ENCODE measurements at places on chromosomes 16 and 17.

DNA sequence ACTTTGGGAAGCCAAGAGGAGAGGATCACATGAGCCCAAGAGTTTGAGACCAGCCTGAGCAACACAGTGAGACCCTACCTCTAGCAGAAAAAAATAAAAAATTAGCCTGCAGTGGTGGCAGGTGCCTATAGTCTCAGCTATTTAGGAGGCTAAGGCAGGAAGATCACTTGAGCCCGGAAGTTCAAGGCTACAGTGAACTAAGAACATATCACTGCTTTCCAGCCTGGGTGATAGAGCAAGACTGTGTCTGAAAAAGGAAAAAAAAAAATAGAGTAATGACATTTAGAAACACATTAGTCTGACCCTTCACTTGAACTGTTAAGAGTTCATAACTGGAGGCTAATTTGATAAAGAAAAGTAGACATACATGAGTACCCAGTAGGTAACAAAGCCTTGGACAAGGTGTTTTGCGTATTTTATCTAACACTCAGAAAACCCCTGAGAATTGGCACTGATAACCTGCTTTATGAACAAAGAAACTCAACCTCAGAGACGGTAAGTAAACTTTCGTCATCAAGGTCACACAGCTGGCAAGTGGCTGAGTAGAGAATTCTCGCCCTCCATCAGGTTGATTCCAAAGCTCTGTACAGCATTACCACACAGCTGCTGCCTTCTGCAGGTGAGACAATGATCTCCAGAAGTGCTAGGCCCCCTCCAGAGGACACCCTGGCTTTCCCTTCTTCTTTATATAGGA, 101.1 kb downstream of the SMG6 start:
- DNase-seq: no peak

- DNase-seq: no peak
Measured at GRCh38 chr16:22191532-22192260, 14.4 kb upstream of the EEF2K start.

DNA sequence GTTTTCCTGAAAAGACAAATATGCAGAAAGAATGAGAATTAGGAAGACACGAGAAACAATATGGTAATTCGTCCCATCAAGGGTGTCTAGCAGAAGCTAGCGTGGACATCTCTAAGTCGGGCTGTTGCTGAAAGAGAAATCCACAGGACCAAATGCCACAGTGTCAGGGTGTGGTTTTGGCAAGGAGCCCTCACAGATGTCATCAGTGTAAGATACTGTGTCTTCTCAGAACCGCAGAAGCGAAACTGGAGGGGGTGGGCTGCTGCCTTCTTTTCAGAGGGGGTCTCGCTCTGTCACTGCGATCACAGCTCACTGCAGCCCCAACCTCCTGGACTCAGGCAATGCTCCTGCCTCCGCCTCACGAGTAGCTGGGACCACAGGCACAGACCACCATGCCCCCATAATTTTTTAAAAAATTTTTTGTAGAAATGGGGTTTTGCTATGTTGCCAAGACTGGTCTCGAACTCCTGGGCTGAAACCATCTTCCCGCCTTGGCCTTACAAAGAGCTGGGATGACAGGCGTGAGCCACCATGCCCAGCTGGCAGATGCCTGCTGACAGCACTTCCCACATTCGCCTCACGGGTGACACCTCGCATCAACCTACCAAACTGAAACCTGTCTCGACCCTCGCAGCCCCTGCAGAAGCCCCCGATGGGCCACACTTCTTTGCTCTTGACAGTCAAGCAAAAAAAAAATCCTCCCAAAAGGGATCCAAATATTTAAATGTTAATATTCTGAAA, 26.2 kb downstream of the TRAP1 start:
- no peak for DNase-seq

GRCh38 chr16:55944377-55944802, 69.2 kb upstream of the CES5A start:
- no peak for DNase-seq
